NCI-H2081 treated with DMSO at 0.1 percent for 48 hours (cell line): ENCODE measurements at places on chromosomes 2 and 18.

- DNase-seq: no peak
These were observed 15.5 kb downstream of the LAMA1 start for GRCh38 chr18:7102131-7102530.

- no peak for DNase-seq
These were observed 116.8 kb upstream of the GATA6 start for GRCh38 chr18:22052405-22053105.

- DNase-seq: no peak
These were observed 763.3 kb downstream of the TRIB2 start for GRCh38 chr2:13480057-13480456.

GRCh38 chr18:63264871-63265270, 54.7 kb downstream of the BCL2 start:
- no peak for DNase-seq

GRCh38 chr2:142425551-142425950, 294.7 kb upstream of the LRP1B start:
- DNase-seq: no peak

DNA sequence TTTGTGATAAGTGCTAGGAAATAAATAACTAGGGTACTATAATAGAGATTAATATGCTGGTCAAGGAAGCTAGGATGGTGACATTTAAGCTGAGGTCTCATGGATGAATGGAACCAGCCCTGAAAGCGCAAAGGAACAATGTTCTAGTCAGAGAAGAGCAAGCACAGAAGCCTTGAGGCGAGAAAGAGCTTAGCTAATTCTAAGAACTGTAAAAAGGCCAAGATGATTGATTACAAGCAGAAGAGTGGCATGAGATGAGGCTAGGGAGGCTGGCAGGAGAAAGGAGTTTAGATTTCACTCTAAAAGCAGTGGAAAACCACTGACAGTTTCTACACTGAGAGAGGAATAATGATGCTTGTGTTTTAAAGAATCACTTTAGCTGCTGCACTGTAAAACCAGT, 3.4 kb upstream of the YIPF4 start:
- DNase-seq: no peak

GRCh38 chr2:136010126-136010525, 24.7 kb upstream of the DARS1 start:
- no peak for DNase-seq

DNA sequence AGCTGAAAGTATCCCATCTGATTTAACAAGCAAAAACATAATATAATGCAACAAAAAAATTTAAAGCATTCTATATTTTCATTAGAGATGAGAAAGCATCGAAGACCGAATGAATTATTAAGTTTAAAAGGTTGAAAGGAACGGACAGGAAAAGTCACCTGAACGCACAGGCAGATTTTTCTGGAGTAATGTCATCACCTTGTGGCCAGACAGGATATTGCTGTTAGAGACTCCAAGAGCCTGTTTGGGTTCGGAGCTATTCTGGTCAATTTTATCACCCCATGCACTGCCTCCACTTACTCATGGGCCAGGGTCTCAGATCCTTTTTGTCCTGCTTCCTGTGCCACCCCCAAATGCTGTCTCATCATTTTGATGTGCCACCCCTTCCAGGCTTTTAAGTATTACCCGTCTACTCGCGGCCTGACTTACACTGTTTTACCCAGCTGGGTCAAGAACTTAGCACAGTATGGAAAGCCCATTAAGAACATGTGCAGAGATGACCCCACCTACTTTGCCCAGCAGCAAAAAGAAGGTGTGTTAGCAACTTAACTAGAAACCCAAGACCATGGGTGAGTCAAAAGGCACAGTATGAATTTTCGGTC, 27.3 kb downstream of the GKN2 start:
- no peak for DNase-seq

- DNase-seq: no peak
These were observed 57.1 kb downstream of the CD226 start for GRCh38 chr18:69890558-69890957.
